ENCODE measurements at places on chromosomes 4 and X.

- DNase-seq, result no peak
Measured at GRCh38 chrX:19674041-19674789, 158.9 kb upstream of the MAP3K15 start.

DNA sequence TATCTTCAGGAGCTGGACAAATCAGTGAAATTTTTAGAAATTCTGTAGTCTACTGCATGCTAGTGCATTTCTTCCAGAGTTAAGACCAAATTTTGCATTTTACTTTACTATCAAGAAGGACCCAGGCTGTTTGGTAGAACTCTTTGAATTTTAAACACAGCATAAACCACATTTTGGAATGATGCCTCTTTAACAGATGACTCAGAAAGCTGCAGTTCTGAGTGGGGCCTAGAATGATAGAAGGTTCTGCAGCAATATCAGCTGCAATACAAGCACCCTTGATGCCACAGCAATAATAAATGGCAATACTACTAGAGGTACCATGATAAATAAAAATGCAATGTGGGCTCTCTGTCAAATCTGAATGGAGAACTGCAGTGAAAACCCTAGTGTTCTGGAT is 198.7 kb downstream of the TMA16 start:
- DNase-seq, result no peak

DNA sequence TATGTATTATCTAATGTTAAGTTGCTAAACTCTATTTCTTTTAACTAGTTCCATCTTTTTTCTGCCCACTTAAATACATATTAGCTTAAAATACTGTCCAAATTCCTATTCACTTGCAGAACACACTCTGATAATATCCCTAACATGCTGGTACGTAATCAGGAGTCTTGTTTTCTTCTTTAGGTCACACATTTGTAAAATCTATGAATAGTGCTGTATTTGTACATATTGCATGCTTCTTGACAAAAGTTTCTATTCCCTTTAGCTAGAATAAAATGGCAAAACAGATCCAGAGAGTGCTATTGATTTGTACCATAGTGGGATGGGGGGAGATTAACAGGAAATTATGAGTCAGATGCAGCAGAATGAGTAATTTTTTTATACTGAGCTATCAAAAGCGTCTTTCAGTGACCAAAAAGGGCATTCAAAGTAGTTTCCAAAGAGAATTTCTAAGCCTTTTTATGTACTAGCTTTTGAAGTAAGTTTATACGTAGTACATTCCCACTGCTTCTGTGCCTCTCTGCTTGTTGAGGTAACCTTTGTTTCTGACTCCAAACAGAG is 126.5 kb downstream of the PTPN13 start:
- no peak for DNase-seq

- DNase-seq, result peak; percentile 10
Measured at GRCh38 chr4:98929341-98930267, 671 bp upstream of the EIF4E start.

GRCh38 chr4:185847352-185848097 is 35.5 kb upstream of the SORBS2 start:
- no peak for DNase-seq

DNA sequence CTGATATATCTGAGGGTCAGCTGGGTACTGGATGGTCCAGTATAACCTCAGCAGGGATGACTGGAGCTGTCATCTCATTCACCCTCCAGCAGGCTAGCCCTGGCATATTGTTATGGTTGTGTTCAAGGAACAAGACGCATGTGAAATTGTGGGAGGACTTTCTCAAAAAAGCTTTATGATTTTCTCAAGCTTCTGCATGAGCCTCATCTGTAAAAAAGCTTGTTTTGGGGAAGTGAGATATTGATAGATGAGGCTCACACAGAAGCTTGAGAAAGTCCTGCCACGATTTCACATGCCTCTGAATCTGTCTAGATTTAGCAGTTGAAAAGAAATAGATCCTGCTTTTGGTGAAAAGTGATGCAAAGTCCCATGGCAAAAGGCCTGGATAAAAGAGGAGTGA is 93.4 kb downstream of the SPCS3 start:
- DNase-seq, result no peak

- no peak for DNase-seq
Measured at GRCh38 chr4:5922556-5922955, 29.7 kb upstream of the CRMP1 start.

- DNase-seq, result no peak
Measured at GRCh38 chr4:186563761-186564160, 8.4 kb upstream of the MTNR1A start.

- DNase-seq, result no peak
Measured at GRCh38 chrX:153672531-153673427, 834 bp downstream of the PNCK start.

GRCh38 chrX:133669214-133669613 is 253.9 kb upstream of the GPC4 start:
- DNase-seq, result no peak

DNA sequence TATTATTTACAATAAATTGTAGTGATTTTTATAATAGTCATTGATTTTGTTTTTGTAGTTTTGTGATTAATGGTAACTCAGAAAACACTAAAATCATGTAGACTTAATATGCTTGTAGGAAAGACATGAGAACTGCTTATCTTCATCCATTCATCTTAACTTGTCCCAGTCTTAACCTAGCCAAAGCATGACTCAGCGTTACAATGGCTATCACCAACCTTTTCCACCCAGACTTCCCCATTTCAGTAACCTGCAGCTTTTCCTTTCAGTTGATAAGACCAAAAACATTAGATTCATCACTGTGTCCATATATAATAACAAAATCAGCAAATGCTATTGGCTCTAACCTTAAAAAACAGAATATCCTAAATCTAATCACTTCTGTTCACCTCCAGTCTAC is 106.2 kb upstream of the KLF8 start:
- DNase-seq, result no peak

DNA sequence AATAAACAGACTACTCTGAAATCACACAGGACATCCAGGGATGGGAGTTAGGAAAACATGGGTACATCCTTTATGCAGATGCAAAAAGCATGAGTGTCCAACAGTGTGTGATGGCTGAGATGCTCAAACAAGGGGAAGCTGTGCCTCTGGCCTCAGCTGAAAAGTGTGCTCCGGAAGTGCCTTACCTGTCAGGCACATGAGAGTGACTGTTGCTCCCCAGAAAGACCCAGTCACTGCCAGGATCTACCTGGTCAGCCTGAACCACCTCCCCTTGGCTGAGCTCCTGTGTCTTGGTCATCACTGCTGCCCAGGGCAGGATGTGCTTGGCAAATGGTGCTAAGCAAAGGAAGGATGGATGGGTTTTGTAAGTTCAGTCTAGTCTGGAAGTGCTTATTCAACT is 4.0 kb downstream of the PPP2R2C start:
- DNase-seq, result no peak

DNA sequence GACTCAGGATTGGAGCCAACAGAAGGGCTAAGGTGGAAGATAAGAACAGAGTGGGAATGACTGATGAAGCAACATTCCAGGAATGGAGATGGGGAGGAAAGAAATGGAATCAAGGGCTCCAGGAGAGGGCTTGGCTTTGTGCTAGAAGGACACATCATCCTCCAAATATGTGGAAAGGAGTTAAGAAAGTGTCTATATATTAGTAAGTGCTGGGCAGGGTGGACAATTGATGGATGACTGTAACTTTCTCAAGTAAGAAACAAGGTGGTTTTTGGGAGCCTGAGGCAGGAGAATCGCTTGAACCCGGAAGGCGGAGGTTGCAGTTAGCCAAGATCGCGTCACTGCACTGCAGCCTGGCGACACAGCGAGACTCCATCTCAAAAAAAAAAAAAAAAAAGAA is 71.6 kb upstream of the NFKB1 start:
- DNase-seq, result no peak

DNA sequence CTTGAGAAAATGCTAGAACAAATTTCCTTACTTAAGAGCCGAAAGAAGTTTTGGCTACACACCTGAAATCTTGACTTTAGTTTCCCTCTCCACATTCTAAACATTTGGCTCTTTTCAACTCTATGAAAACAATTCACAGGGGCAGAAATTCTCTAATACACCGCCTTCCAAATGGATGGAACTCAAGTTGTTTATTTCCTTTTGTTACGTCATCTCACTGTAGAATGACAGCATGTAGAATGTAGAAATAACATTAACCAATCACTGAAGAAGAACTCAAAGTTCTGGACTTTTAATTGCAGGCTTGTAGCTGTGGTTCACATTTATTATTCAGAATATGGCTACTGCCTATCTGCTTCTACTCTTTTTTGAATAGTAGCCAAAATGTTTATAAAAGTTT is 1.9 kb downstream of the DMP1 start:
- DNase-seq, result no peak

DNA sequence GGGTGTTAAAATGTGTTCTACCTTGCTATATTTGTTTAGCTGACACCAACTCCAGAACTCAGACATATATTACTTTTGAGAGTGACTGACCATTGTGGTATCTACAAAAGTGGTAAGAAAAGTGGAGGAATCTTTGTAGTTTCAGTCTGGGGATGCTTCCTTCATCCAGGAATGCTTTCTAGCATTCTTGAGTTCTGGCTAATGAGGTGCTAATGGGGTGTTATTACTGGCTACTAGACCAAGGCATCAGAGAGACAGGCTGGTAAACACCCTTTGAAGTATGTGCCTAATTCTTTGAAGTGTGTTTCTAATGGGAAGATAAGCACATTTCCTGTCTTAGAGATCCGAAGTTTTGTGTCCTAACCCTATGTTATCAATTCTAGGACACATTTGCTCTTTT is 310.4 kb downstream of the SPRY1 start:
- no peak for DNase-seq

- no peak for DNase-seq
Measured at GRCh38 chrX:51026862-51027261, 116.3 kb downstream of the BMP15 start.

DNA sequence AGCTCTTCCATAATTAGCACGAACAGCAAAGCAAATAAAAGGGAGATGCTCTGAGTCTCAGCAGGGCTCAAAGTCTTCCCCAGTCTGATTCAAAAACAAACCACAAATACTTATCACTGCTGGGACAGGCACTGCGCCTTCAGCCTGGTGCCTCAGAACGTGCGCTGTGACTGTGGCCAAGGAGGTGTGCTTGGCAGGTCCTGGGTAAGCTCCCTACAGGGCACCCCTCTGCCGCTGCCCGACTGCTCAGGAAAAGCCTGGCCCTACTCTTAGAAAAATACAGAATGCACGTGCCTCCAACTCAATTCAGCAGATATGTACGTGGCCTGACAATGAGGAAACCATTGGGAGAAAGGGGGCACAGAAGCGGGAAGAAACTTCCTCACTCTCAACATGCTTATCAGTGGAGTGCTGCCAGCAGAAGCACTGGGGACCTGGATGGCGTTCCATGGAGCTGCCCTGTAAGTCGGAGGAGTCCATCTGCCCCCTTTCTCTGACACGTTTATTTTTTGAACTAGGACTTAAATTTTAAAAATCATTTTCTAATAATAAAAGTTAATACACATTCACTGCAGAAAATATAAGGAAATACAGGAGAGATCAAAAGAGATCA is 86.8 kb downstream of the GATB start:
- DNase-seq, result no peak

GRCh38 chr4:183422962-183423631 is 21.3 kb upstream of the CDKN2AIP start:
- no peak for DNase-seq

- DNase-seq, result no peak
Measured at GRCh38 chrX:18677161-18677869, 5.4 kb upstream of the RS1 start.

- no peak for DNase-seq
Measured at GRCh38 chrX:135707880-135708279, 5.6 kb upstream of the CT45A1 start.

- no peak for DNase-seq
Measured at GRCh38 chr4:2649604-2650114, 106.5 kb downstream of the TNIP2 start.
